SIG-M5 (cell line): ENCODE measurements at places on chromosomes 5 and 9.

- DNase-seq = no peak
Observed at GRCh38 chr9:137682428-137683105, 63.8 kb downstream of the EHMT1 start.

DNA sequence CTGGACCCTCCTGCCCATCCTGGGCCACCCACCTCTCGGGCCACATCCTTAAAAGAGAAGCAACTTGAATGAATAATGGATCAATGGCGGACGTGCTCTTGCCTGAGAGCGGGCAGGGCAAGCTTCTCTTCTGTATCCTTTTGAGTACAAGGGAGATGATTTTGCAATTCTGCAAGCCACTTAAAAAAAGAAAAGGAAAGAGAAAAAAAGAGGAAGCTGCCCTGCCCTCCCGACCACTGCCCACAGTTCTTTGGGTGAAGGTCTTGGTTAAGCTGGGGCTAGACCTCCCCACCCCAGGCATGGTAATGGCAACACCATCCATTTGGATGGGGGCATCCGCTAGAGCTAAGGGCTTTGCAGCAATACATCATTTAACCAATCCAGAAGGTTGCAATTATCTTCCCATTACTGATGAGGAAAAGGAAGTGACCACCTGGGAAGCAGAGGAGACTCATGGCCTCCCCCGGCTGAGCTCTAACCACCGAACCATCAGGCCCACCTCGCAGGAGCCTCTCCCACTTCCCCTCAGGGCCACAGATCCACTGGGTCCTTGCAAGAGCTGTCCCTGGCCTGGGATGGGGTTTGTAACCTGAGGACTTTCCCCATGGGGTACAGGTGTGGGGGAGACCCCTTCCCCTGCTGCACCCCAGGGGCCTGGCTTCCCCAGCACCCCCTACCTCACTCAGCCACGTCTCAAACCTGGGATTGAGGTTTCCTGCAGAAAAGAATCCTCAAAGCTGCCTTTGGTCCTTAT is 27.8 kb upstream of the LAMC3 start:
- DNase-seq = peak; percentile 77

DNA sequence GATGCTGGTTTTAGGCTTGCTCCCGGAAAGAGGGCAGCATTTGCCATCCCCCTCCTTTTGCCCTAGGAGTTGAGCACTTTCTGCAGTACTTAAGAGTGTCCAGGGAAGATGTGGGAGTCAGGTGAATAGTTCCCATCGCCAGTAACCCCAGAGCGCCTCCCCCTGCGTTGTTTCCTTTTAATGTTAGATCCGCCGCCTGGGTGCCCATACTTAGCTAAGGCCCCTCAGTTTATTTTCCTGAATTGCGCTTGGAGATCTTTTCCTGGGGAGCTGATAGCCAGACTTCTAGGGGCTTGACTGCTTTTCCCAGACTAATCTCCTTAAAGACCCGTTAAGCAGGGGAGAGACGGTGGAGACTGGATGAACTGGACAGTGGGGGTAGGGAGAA is 377 bp upstream of the PCDHAC2 start:
- DNase-seq = no peak

DNA sequence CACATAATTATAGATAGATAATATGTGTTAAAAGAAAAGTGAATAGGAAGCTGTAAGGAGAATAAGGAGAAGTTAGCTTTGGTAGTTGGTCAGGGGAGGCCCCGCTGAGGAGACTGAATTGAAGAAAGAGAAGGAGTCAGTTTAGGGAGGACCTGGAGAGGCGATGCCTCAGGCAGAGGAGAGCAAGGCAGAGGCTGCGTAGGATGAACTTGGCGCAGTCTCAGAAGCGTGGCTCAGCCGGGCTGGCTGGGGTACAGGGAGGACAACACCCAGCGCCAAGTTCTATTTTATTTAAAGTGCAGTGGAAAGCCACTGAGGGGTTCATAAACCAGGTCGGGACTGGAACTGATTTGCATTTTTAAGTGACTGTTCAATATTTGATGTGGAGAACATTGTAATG is 68.5 kb downstream of the PTCD2 start:
- no peak for DNase-seq

DNA sequence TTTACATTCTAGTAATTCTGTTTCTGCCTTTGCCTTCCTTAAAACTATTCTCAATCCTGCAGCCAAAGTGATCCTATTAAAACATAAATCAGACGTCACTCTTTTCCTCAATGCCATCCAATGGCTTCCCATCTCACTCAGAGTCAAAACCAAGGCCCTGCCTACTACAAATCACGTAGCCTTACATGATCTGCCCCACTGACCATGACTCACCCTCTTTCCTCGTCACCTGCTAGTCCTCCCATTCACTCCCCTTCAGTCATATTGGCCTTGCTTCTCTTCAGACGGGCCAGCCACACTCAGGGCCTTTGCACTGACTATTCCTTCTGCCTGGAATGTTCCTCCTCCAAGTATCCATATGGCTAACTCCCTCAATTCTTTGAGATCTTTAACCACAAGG is 39.0 kb upstream of the DMXL1 start:
- no peak for DNase-seq

GRCh38 chr5:97142521-97143254 is at the start of gene LIX1:
Gene LIX1, minus strand, starts transcription at chr5:97142611. Its CDS starts 35 bp downstream, at chr5:97142576.
- no peak for DNase-seq

DNA sequence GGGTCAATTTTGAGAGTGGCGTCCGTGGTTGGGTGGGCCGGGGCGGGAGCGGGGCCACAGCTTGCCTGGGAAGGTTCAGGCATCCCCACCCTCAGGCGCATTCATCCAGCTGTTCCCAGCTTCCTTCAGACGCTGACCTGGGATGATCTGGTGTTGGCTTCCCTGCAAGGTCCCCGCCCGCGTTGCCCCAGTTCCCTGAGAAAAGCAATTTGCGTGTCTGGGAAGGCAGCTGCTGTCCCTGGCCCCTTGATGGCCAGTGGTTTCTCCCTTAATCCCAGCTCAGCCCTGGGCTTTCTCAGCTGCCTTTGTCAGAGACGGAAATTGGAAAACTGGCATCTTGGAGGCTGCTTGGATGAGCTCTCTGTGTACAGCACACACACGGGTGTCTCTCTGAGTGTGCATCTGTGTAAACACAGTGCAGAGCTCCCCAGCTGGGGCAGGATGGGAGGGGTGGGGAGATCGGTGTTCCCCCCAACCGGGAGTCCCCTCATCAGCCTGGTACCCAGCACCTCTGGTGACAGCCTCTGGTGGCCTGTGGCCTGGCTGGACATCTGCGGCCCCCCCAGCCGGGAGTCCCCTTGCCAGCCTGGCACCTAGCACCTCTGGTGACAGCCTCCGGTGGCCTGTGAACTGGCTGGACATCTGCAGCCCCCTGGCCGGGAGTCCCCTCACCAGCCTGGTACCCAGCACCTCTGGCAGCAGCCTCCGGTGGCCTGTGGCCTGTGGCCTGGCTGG is 94.0 kb downstream of the COL5A1 start:
- no peak for DNase-seq

- DNase-seq = no peak
Observed at GRCh38 chr5:59873113-59873512, 20.4 kb downstream of the PDE4D start.

GRCh38 chr5:9789777-9790176 is 159.6 kb upstream of the TAS2R1 start:
- DNase-seq = no peak

- DNase-seq = no peak
Observed at GRCh38 chr5:98735806-98736507, 37.5 kb upstream of the RGMB start.

GRCh38 chr5:37120270-37120669 is 128.9 kb downstream of the CPLANE1 start:
- DNase-seq = no peak

DNA sequence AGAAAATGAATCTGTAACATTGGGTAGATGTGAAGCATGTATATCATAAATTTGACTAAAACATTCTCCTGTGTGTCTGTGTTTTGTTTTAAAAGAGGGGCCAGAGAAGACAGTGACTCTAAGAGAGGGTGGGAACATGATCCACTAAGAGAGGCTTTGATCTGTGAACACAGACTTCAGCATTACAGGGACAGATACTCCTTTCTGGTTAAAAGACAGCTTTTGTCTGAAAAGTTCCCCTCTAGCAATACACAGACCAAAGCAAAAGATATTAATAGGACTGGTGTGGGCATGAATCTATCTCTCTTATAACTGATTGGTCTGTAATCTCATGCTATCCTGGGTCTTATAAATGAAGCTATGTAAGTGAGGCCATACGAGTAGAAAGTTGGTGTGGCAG is 150.9 kb downstream of the NUDT12 start:
- no peak for DNase-seq

DNA sequence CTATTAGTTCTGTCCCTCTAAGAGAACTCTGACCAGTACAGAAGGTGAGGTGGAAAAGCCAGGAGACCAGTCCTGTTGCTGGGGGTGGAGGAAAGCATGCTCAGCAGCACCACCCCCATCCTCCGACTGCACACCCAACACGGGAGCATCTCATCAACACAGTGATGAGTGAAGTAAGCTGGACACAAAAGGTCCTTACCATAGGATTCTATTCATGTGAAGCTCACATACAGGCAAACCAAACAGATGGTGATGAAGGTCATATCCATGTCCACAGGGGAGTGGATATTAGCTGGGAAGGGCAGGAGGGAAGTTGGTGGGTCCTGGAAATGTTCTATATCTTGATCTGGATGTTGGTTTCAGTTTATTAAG is 14.8 kb upstream of the MARCHF6 start:
- no peak for DNase-seq

GRCh38 chr5:98308960-98309359 is 464.5 kb upstream of the RGMB start:
- DNase-seq = no peak

GRCh38 chr9:134602547-134603362 is 38.8 kb upstream of the COL5A1 start:
- no peak for DNase-seq

GRCh38 chr5:61051267-61051666 is 106.3 kb downstream of the NDUFAF2 start:
- no peak for DNase-seq

- no peak for DNase-seq
Observed at GRCh38 chr5:134084022-134084565, 30.4 kb upstream of the TCF7 start.

GRCh38 chr9:124079176-124079925 is 67.8 kb downstream of the LHX2 start:
- no peak for DNase-seq

GRCh38 chr9:134570151-134570621 is 71.4 kb upstream of the COL5A1 start:
- DNase-seq = no peak

GRCh38 chr9:9820436-9820835 is 792.4 kb downstream of the PTPRD start:
- no peak for DNase-seq

- DNase-seq = no peak
Observed at GRCh38 chr5:140632366-140633020, 482 bp downstream of the CD14 start.

GRCh38 chr5:119828541-119828940 is 199.2 kb downstream of the FAM170A start:
- no peak for DNase-seq

DNA sequence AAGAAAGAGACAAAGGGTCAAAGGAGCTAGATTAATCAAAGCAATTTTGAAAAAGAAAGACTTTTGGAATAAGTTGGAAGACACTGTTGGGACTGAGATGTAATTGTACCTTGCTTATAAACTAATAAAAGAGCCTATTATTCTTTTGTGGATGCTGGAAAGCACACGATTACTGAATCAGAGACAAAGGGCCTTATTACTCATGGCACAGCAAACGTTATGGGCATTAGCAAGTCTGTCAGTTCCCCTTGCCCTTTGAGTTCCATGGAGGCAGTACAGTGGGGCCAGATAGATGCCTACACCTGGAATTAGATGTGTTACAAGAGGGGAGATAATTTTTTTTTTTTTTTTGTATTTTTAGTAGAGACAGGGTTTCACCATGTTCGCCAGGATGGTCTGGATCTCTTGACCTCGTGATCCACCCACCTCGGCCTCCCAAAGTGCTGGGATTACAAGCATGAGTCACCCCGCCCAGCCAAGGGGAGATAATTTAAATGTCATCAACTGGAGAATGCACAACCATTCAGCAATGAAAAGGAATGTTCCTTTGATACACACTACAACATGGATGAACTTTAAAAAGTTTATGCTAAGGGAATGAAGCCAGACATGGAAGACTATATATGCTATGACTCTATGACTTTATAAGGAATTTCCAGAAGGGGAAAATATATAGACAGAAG is 128.9 kb downstream of the STARD4 start:
- DNase-seq = no peak

DNA sequence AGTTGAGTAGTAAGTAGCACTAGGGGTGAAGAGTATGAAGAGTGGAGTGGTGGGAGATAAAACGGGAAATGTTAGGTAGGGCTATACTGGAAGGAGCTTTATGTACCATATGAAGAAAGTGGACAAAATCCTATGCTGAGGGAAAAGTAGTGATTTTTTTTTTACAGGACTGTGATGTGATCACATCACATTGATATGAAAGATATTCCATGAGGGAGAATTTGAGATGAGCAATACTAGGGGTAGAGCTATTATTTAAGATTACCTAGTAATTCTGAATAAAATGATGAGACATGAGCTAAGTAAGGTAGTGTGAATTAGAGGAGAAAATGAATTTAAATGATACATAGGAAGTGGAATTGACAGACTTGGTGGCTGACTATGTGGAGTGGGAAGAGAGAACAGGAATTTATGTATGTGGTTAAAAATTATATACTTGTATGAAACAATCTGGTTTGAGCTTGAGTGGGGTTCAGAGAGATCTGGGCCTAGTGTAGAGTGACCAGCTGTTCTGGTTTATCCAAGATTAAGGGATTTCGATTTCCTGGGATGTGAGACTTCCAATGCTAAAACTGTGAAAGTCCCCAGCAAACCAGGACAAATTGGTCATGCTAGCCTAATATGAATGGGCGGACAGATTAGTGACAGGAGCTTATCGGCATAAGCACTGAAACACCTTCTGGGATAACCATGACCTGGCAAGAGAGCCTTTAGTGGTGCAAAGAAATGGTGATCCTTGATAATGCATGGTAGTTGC is 29.3 kb upstream of the STOM start:
- DNase-seq = no peak

DNA sequence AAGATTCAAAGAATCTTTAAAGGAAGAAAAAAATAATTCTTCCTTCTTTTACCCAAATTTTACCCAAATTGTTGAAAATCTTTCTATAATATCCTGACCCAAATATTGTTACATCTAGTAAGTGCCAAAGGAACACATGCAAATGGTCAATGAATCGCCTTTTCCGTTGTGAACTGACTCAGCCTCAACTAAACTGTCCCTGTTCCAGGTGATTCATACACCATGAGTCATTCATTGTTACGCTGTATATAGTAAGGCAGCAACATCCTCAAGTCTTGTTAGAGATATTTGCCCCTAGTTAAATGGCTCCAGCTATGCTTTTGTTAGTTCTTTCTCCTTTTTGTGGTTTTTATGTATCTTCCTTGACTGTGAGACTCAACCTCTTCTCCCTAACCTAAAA is 9.7 kb downstream of the PTGER4 start:
- no peak for DNase-seq

GRCh38 chr5:45038366-45038987 is 229.7 kb downstream of the MRPS30 start:
- DNase-seq = no peak

DNA sequence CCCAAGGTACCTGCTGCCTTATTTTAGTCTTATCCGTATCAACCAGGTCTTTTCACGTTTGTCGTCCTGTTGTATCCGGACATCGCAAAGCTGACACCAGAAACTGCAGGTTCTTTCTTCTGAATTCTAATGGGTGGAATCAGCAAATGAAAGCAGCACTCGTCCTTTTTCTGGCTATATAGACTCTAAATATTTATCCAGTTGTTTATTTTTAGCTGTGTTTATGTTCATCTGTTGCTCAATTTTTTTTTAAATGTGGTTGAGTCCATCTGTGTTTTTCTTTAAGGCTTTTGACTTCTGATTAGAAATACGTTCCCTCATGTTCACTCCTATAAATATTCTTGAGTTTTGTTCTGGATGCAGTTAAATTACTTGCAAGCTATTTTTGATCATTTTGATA is 831.7 kb downstream of the MTRR start:
- DNase-seq = no peak
